ENCODE measurements at places on chromosomes 13 and 19.

DNA sequence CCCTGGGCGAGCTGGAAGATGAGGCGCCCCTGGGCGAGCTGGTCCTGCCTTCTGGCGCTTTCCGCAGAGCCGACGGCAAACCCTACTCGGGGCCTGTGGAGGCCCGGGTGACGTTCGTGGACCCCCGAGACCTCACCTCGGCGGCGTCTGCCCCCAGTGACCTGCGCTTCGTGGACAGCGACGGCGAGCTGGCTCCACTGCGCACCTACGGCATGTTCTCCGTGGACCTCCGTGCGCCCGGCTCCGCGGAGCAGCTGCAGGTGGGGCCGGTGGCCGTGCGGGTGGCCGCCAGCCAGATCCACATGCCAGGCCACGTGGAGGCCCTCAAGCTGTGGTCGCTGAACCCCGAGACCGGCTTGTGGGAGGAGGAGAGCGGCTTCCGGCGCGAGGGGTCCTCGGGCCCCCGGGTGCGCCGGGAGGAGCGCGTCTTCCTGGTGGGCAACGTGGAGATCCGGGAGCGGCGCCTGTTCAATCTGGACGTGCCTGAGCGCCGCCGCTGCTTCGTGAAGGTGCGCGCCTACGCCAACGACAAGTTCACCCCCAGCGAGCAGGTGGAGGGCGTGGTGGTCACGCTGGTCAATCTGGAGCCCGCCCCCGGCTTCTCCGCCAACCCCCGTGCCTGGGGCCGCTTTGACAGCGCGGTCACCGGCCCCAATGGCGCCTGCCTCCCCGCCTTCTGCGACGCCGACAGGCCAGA lies 6.3 kb downstream of the CILP2 start:
- DNase-seq = no peak

DNA sequence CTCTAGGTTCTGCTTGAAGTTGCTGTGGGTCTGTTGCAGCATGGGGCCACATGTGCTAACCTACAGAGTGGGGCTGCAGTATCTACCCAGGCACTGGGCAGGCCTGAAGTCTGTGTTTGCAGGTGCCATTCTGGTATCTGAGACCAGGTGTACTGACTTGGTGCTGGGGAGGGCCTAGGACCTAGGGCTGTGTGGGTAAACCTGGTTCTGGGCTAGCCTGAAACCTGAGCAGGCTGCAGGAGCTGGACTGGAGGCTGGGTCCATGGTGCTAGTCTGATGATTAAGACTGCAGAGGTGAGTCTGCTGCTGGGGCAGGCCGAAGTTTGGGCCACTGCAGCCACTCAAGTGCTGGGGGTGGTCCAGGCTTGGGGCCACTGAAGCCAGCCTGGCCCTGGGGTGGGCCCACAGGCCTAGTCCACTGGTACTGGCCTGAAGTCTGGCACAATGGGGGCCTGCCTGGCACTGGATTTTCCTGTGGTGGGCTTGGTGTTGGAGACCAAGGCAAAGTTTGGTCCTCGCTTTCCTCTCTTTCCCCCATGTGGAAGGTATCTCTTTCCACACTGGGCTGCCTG lies 310.6 kb downstream of the NDFIP2 start:
- no peak for DNase-seq

DNA sequence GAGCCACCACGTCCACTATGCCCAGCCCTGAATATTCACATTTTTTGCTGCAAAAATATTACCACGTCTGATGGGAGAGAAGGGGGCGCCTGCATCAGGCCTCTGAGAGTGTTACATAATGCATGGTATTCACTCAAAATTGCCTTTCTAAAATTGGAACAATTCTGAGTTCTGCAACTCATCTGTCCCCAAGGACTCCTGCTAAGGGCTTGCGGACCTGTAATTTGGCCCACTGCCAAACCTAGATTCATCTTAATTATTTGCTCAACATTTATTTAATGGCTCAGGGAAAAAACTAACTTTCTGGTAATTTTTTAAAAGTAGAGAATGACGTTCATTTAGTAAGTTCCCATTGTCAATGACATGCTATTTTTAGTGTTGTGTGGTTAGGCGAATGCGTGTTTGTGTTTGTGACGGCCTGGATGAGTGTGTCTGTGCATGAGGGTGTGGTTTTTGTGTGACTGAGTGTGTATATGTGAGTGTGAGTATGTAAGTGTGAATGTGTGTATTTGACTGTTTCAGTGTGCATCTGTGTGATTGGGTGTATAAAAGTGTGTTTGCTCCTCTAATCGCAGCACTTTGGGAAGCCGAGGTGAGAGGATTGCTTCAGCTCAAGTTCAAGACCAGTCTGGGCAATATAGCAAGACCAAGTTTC lies 8.8 kb downstream of the INAFM1 start:
- no peak for DNase-seq

DNA sequence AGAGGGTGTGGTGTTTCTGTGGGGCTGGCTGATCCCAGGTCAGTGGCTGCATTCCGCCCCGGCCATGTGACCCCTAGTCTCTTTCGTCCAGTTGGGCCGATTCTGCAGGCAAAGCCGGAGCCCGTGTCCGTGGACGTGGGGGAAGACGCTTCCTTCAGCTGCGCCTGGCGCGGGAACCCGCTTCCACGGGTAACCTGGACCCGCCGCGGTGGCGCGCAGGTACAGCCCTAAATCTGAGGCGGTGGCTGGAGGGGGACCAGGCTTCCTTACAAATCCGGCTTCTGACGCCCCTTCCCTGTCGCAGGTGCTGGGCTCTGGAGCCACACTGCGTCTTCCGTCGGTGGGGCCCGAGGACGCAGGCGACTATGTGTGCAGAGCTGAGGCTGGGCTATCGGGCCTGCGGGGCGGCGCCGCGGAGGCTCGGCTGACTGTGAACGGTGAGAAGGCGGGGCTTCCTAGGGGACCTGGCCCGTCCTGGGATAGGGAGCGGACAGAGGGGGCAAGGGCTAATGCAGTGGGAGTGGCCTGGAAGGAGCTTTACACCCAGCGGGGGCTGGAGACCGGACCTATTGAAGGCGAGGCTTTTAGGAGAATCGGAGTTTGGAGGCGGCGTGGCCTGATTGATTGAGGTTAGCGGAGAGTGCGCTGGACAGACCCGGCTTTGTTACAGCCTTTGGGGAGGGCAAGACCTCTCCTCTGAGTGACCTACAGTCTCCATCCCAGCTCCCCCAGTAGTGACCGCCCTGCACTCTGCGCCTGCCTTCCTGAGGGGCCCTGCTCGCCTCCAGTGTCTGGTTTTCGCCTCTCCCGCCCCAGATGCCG lies 4.3 kb downstream of the KIRREL2 start:
- peak; percentile 88 for DNase-seq

DNA sequence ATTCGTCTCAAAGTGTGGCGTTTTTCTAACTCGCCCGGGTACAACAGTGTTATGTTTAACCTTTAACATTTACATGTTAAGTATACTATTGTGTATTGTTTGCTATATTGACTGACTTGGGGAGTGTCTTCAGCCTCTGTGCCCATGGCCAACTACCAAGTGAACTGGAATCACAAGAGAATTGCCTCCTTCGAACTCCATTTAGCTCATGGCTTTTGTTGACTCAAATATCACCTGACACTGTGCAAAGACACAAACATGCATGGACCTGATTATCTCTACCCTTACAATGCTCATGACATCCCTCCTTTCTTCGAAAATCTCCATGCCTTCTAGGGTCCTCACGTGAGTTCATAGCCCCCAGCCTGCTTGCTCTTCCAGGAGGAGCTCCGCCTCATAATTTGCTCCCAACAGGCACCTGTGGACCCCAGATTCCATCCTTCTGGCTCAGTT lies 704 bp downstream of the ZNF814 start:
- no peak for DNase-seq

DNA sequence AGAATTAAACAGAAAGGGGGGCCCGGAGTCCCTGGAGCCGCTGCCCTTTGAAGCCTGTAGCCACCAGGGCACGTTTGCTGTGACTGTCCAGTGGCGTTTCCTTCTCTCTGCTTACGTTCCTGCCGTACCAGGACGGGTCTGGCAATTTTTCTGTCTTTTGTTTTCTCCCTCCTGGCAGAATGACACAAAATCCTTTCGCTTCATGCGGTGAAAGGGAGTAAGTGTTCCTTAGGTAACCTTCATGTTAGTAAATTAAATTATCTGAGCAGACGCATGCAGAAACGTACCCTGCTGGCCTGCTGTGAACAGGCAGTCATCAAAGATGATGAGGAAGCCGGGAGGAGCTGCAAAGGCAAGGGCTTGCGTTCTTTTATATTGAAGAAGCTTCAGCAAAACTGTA lies 299.3 kb upstream of the ARGLU1 start:
- peak; percentile 11 for DNase-seq

DNA sequence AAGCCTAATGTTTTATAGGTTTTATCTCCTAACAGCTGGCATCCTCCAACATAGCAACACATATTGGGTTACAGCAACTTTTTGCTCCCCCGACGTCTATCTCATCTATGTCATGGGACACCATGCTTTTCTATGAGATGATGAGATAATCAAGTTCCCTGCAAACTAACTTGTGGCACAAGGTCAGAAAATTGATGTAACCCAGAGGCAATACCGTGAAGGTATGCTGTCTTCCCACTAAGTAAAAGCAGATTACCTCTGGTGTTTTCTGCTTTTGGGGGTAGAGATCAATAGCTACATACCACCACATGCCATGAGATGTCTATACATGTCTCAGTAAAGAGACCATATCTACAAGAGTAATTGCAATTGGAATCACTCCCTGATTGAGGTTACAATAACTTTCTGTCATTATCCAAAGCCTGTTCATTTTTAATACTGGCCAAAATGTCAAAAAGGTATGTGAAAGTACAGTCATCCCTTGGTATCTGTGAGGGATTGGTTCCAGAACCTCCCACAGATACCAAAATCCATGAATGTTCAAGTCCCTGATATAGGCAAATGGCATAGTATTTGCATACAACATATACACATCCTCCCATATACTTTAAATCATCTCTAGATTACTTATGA lies 131.3 kb downstream of the CYSLTR2 start:
- no peak for DNase-seq

- peak; percentile 52 for DNase-seq
These were observed 19.7 kb upstream of the JUND start for GRCh38 chr19:18300930-18301717.

- DNase-seq = peak; percentile 81
These were observed 3.9 kb downstream of the TMEM147 start for GRCh38 chr19:35549174-35549788.

DNA sequence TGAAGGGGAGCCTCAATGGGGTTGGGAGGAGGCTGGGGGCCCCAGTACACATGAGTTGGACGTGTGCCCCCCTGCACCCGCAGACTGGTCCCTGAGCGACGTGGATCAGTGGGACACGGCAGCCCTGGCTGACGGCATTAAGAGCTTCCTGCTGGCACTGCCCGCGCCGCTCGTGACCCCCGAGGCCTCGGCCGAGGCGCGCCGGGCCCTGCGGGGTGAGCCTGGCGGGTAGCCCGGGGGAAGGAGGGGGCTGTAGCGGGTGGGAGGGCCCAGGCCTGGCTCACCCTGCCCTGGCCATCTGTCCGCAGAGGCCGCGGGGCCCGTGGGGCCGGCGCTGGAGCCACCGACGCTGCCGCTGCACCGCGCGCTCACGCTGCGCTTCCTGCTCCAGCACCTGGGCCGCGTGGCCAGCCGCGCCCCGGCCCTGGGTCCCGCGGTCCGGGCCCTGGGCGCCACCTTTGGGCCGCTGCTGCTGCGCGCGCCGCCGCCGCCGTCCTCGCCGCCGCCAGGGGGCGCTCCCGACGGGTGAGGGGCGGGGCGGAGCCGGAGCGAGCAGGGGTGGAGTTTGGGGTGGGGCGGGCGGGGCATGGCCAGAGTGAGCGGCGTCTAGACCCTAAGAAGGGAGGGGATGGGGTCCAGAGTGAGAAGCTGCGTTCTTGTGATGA lies 8.1 kb downstream of the PIK3R2 start:
- DNase-seq = peak; percentile 71

- peak; percentile 35 for DNase-seq
These were observed 67.9 kb downstream of the NDFIP2 start for GRCh38 chr13:79548902-79549301.

DNA sequence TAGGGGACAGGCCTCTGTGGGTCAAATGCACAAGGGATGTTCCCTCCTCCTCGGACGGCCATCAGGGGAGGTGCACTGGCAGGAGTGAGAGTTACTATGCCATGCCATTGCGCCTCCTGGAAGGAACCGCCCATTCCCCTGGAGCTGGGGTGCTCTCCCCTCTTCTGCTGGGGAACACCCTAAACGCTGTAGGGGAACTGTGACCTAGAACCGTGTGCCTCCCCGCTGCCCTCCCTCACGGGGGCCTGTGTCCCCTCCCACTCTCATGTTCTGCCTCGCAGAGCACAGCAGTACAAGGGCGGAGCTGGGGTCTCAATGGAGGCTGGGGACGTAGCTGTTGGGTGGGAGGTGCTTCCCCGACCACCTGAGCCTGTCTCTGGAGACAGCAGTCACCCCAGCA lies 17.2 kb upstream of the CRTC1 start:
- no peak for DNase-seq

GRCh38 chr19:13014101-13014920 lies 19.0 kb downstream of the NFIX start:
- peak; percentile 60 for DNase-seq

GRCh38 chr13:72599178-72599743 lies 128.2 kb downstream of the MZT1 start:
- DNase-seq = no peak

GRCh38 chr19:10603873-10604459 lies 16.9 kb upstream of the AP1M2 start:
- DNase-seq = no peak

DNA sequence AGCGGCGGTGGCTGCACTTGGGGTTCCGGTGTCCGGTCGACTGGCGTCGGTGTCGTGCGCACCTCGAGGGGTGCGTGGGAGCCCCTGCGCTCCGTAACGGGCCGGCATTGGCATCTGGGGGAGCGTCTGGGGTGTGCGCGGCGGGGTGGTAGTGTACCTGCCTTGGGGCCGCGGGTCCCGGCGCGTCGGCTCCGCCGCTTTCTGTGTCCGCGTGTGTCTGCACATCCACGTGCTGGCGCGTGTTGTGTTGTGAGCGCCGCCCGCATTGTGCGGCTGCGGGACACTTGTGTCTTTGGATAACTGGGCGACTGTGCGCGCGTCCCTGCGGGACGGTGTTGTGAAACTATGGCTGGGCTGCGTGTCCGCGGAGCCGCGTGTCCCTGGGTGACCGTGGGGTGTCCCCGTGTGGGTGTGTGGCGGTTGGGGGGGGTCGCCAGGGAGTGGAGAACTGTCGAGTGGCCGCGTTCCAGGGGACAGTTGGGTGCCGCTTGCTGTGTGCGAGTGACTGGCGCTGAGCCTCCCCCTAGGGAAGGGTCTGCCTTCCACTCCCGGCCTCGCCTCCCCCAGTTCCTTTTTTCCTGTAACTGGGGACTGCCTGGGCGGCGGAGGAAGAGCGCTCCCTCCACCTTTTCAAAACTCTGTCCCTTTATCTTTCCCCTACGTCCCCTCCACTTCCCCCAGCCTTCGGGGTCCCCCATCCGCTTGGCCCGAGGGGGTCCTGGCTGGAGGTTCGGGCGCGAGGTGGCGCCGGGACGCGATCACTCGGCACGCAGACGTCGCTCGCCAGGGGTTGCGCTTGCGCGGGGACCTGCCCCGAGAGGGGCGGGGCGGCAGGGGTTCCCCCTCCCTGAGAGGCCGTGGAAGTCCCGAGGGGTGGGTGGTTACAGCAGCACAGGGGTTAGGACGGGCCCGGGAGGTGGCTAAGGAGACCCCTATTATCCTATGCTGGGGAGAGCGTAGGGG lies 5.7 kb upstream of the NFIC start:
- DNase-seq = peak; percentile 56

GRCh38 chr13:29756506-29756905 lies 93.9 kb downstream of the UBL3 start:
- no peak for DNase-seq

GRCh38 chr19:307111-307531 lies 15.9 kb upstream of the PLPP2 start:
- no peak for DNase-seq

Data from cardiac muscle cell (in vitro differentiated cells and primary cell).